Pons (tissue), 1 donor: ENCODE measurements at places on chromosomes 7 and 10.

DNA sequence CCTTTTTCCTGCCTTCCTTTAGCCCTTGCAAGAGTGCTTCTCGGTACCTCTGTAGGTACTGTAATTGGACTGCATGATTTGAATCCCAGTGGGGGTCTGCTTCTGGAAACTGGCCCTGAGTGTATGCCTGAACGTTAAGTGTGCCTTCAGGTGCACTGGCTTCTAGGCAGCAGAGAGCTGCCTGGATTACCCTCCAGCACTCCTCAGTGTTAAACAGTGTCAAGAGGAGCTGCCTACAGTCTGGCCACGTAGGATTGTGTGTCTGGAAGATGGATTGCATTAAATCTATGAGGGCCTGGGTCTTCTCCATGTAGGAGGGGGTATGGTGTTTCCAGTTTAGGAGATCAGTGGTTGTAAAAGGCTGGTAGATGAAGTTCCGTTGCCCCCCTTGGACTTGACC, 103.7 kb downstream of the TRIM24 start:
- no peak for DNase-seq

- DNase-seq = no peak
Measured at GRCh38 chr7:94028768-94029167, 24.6 kb upstream of the BET1 start.

DNA sequence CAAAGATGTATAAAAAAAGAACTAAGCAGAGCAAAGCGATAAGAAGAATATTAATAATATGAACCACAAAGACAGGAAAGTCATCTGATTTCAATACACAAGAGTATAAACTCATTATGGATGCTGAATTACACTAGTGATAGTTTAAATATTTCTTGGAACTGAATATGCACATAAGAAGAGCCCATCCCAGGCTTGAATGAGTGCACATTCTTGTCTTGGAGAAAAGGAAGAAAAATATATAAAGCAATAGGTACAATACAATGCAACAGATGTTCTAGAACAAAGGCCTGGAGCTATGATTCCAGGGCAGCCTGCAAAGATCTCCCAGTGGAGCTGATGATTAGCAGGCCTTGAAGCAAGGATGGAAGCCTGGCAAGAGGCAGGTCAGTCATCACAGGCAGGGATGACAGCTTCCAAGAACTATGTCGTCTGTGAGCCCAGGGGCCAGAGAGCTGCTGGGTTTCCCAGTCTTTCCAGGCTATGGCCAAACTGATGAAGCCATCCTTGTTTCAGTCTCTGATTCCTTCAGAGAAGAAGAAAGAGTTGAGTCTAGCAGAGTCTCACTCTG, 277.6 kb downstream of the KCNMA1 start:
- DNase-seq = no peak

- no peak for DNase-seq
Measured at GRCh38 chr10:47024046-47024322, 112.8 kb downstream of the PTPN20 start.

GRCh38 chr7:93955304-93955703, 33.8 kb downstream of the GNG11 start:
- DNase-seq = no peak

DNA sequence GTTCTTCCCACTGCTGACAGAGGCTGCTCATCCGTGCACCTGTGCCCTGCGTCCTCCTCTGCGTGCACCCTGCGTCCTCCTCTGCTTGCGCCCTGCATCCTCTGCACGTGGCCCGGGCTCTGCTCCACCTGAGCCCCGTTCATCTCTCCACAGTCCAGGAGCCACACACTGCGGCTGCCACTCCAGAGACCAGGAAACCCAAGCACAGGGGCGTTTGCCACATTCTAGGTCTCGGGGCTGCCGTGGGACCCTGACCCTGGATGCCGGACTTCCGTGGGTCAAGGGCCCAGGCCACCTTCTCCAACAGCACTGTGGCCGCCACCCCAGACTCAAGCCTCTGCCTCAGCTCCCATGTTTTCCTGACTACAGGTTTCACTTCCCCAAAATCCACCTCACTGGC, 460.4 kb downstream of the PTPRN2 start:
- DNase-seq = no peak
